ENCODE measurements at places on chromosomes 3 and 15. TPM values are rescaled to one million over a fixed set of nuclear protein-coding genes. Genes with fewer than 3 reads are reported as not detected.

The STRA6 gene
- 1.0 TPM for total RNA-seq

The SLC28A2 gene
- not detected for total RNA-seq

The CAPN3 gene
- total RNA-seq = 15.4 TPM

The RNF168 gene
- total RNA-seq = 24.8 TPM

GRCh38 chr3:192373032-192373431 is 354.3 kb downstream of the FGF12 start:
- no peak for DNase-seq

GRCh38 chr15:84112025-84112424 is 123.5 kb upstream of the GOLGA6L4 start:
- no peak for DNase-seq

DNA sequence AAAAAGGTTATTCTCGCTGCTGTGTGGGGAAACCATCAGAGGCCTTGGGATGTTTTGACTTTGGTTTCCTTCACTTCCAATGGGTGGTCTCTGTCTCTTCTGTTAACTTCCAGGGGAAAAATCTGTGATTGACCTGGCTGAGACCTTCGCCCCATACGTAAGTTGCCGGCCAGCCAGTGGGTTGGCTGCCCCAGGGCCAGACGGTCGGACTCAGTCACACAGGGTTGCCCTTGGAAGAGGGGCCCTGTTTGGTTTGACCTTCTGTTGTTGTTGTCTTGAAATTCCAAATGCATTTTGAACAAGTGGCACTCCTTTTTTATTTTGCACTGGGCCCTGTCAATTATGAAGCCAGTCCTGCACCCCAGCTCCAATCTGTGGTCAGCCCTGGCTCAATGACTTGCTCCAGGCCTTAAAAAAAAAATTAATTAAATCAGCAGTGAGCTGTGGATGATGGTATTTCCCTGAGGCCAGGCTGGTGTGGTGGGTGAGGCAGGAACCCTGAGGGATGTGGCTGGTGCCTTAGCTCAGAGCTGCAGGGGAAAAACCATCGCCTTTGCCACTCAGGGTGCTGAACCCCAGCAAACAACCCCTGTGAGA is 4.5 kb downstream of the FAM107A start:
- no peak for DNase-seq

DNA sequence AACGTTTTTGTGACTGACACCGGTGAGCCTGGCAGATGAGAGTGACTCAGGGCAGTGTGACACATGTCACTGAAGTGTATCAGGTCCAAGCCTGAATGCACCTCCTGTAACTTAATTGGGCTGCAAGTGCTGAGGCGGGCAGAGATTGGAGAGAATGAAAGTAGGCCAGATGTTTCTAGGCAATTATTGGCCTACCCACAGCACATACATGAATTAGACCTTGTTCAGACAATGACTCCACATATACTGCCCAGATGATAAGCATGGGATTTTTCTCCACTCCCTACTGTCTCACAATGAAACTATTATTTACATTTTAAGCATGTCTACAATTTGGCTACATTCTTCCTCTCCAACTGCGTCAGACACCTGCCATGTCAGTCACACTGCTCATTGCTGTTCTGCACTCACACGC is 187.3 kb upstream of the ZNF385D start:
- DNase-seq = no peak

DNA sequence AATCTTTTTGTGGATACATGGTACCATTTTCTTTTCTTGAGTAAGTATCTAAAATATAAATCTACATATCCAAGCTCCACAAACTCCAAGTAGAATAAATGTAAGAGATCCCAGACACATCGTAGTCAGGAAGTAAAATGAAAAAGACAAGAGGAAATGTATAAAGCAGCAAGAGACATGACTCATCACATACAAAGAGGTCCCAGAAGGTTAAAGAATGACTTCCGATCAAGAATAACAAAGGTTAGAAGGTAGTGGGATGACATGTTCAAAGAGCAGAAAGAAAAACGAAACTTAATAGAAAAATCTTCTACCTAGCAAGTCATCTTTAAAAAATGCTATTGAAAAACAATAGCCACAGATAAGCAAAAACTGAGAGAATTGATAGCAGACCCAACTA is 705.8 kb downstream of the NR2F2 start:
- no peak for DNase-seq

DNA sequence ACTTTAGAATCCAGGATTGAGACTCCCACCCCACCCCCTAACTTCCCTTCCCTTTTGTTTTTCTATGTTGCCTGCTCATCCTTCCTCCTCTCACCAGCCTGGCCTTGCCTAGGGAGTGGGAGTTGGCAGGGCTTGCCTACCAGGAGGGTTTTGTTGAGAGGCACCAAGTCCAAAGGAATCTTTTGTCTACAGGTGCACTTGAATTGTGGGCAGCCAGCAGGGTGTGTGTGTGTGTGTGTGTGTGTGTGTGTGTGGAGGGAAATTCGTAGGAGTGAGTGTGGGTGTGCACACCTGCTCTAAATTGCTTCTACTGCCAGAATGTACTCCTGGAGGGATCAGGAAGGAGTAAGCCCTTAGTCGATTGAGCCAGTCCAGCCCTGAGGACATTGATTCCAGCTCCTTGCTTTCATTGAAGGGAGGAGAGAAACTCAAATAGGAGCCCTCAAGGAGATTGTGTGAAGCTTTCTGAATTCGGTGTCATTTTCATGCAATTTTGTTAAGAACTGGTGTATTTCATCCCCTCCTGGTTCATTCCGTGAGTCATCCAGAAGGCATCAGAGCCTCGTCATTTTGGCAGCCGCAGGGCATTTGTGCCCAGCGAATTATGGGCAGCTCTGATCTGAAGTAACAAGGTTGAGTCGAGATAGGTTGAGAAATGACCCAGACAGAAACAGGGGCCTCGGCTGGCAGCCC is 112.1 kb downstream of the SLCO3A1 start:
- no peak for DNase-seq

GRCh38 chr15:68642491-68642845 is 63.7 kb downstream of the CORO2B start:
- no peak for DNase-seq

Data from breast epithelium (tissue), 4 donors.